ENCODE measurements at places on chromosomes 2 and 18.

DNA sequence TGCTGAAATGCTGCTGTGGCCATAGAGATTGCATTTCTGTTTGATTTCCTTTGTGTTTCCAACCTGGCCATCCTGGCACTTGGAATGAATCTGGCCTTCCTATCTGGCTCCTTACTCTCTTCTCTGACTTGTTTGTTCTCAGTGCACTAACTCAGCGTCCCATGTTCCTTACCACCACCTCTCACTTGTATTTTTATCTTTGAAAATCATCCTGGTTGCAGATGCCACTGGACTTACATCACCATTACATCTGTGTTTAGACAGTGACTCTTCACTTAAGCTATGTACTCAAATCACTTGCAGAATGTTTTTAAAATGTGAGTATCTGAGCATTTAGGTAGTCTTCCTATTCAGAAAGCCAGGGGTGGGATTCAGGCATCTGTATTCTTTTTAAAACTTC is 239.5 kb downstream of the WDR7 start:
- peak; percentile 73 for DNase-seq

- peak; percentile 50 for DNase-seq
Measured at GRCh38 chr18:23259701-23260681, 124.7 kb downstream of the CABLES1 start.

- no peak for DNase-seq
Measured at GRCh38 chr2:216482640-216483039, 16.0 kb upstream of the RPL37A start.

DNA sequence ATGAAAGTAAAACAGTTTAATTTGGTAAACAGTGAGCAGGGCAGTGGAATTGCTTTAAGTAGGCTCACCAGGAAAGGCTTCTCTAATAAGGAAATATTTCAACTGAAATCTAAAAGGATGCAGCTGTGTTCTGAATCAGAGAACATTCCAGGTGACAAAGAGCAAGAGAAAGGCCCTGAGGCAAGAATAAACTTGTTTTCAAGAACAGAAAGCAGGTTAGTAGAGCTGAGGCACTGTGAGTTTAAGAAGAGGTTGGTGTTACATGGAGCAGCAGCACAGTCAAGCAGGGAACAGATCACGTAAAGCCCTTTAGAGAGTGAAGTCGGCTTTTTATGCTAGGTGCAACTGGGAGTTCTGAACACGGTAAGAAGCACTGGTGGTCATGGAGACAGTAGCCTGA is 57.0 kb upstream of the SCN1A start:
- DNase-seq, result no peak

DNA sequence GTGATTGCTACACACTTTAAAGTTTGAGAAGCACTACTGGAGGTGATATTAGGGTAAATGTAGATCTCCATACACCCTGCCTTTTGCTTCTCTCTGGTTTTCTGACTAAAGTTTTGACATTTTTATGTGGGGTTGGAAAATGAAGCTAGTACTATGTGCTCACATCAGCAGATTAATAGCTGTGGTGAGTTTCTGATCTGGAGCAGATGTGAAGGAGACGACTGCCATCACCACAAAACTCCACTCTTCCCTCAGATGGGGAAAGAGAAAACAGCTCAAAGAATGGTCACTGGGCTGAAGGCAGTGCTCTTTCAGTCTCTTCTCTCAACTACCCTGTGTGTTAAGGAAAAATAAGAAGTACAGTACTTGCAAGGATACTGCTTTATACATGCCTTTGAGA is 37.2 kb downstream of the PLEKHA3 start:
- no peak for DNase-seq

DNA sequence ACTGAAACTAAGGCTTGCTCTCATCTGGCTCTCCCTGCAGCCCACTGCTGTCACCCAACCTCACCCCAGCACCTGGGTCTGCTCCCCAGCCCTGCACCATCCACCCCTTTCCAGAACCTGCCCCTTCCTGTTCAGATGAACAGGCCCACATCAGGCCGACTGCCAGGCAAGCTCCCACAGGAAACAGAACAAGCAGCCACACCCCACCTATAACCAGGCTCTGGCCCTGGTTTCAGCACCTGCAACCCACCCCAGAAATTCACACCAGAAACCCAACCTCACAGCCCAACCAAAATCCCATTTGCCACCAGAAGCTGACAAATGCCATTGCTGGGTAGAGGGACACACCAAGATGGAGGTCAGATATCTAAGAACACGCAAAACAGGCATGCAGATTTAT is 159.2 kb upstream of the ID2 start:
- no peak for DNase-seq

Data from fibroblast of gingiva (primary cell).